NCI-H774 (cell line): ENCODE measurements at places on chromosomes 4 and X.

- no peak for DNase-seq
Observed at GRCh38 chrX:45748369-45748774, 547.7 kb upstream of the DIPK2B start.

DNA sequence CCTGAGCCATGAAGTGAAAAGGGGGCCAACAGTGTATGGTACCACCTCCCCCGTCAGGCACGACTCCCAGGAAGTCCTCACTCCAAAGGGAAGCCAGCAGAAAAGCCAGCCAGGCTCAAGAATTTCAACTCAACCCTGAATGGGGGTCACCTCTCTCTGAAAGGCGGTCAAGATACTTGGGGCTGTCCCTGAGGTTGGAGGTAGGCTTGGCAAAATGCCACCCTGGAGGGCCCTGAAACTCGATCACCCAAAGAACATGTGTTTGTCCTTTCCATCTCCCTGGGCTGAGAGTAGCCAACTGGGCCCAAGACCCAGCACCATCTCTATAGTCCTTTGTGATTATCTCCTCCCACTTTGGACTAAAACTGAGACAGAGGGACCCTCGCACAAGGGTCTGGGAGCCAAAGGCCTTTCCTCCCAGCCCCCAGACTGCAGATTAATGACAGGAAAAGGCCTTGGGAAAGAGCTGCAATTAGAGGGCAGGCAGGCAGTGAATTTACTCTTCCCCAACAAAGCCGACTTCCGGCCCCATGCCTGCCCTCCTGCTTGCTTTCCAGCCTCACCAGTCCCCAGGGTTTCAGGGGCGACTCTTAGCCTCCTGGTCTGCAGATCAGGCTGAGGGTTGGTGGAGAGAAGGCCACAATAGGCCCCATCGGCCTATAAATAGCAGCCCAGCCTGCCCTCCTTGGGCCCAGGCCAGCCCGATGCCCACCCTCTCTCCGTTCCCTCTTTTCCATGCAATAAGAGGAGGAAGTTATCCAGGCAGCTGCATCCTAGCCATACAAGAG lies 5.6 kb downstream of the SASH3 start:
- no peak for DNase-seq

- DNase-seq = no peak
Observed at GRCh38 chr4:162874748-162875147, 291.9 kb downstream of the NAF1 start.

GRCh38 chr4:116866106-116866505 lies 219.3 kb downstream of the TRAM1L1 start:
- DNase-seq = no peak

DNA sequence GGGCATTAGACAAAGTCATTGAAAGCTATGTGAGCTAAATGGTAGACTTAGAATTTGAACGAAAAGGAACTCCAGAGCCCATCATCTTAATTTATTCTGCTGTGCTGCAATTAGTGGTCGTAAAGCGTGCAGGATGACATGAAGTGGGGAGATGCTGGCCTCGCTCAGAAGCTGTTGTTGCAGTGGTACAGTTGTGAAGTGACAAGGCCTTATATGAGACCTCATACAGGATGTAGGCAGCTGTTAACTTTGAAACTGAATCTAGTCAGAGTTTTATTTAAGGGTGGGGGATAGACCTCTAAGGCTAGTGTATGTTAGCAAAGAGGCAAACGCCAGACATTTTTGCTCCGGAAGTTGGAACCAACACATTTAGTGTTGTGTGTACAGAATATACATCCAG lies 13.4 kb downstream of the KLF3 start:
- DNase-seq = no peak

GRCh38 chr4:30838331-30838730 lies 118.2 kb downstream of the PCDH7 start:
- no peak for DNase-seq

- no peak for DNase-seq
Observed at GRCh38 chr4:87811977-87812376, 12.6 kb downstream of the IBSP start.

GRCh38 chrX:12372111-12372510 lies 233.8 kb downstream of the FRMPD4 start:
- no peak for DNase-seq
